ENCODE measurements at places on chromosomes 7 and 10. TPM values are rescaled to one million over a fixed set of nuclear protein-coding genes. Genes with fewer than 3 reads are reported as not detected.

DNA sequence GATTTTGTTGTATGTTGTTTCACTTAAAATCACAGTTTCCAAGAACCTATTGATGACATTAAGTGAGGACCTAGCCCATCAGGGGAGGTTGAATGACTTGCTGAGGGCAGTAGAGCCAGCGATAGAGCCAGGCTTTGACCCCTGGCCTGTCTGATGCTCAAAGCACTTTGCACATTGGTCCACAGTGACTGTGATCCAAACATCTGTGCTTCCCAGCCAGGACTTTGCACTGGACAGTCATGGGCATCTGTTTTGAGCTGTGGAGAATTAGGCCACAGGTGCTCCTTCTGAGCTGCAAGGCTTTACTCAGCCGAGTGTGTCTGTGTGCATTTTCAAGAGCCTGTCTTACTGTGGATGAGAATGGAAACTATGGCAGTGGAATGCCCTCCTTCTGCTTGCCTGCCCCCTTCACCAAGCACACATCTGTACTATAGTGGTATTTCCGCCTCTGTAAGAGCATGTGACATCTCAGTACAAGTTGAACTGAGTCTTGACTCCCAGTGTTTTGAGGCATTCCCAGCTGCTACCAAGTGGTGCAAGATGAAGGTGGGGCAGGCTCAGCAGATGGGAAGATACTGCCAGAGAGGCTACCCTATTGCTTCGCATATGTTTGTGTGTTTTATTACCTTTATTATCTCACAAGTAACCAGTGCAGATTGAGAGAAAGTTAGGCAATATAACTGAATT lies 72.7 kb upstream of the AOAH start:
- DNase-seq = no peak
- no peak overlapping the region for H3K27ac ChIP-seq
- H3K4me1 ChIP-seq = no peaks in the 10 kb centered on the region
- H3K4me3 ChIP-seq = no peak overlapping the region
- no peaks in the 10 kb centered on the region for H3K27me3 ChIP-seq

GRCh38 chr7:27661811-27662489 lies 733 bp downstream of the HIBADH start:
- H3K4me3 ChIP-seq = peak overlapping the region; percentile 75
- H3K27me3 ChIP-seq = no peaks in the 10 kb centered on the region
- DNase-seq = no peak
- peaks cover 13% of the 10 kb centered on the region for H3K4me1 ChIP-seq

- no peak for DNase-seq
- no peak overlapping the region for H3K4me3 ChIP-seq
- no peaks in the 10 kb centered on the region for H3K4me1 ChIP-seq
- no peaks in the 10 kb centered on the region for H3K36me3 ChIP-seq
Observed at GRCh38 chr10:1190052-1190395, 133.8 kb downstream of the WDR37 start.

DNA sequence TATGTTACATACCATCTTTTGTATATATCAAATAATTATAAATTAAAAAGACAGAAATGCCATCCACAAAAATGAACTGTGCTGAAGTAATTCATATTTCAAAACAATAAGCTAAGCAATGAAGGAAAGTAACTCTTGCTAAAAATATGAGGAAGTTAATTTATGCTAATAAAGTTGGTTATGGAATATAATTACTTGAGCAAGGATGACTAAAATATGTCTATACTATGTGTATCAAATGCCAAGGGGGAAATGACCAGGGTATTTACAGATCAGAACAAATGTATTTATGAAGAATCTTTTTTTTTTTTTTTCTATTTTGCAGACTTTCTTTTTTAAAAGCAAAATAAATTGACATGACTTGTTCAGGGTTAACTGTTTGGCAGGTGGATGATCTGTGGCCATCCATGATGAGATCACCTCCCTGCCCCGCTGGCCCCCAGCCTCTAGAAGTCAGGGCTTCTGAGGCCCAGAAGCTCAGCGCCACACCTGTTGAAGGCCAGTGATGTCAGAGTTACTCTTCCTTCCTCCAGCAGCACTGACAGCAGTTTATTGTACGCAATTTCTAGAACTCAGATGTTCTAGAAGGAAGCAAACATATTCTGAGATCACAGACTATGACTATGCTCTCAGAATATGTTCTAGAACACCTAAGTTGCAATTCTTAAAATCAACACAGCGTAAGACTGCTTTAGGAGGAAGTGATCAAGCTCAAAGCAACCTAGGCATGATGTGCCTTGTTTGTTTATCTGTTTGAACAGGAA lies 196.1 kb upstream of the KLF14 start:
- peak overlapping the region; percentile 5 for H3K27ac ChIP-seq
- peaks cover 2% of the 10 kb centered on the region for H3K36me3 ChIP-seq
- no peak overlapping the region for H3K4me3 ChIP-seq
- no peak for DNase-seq

DNA sequence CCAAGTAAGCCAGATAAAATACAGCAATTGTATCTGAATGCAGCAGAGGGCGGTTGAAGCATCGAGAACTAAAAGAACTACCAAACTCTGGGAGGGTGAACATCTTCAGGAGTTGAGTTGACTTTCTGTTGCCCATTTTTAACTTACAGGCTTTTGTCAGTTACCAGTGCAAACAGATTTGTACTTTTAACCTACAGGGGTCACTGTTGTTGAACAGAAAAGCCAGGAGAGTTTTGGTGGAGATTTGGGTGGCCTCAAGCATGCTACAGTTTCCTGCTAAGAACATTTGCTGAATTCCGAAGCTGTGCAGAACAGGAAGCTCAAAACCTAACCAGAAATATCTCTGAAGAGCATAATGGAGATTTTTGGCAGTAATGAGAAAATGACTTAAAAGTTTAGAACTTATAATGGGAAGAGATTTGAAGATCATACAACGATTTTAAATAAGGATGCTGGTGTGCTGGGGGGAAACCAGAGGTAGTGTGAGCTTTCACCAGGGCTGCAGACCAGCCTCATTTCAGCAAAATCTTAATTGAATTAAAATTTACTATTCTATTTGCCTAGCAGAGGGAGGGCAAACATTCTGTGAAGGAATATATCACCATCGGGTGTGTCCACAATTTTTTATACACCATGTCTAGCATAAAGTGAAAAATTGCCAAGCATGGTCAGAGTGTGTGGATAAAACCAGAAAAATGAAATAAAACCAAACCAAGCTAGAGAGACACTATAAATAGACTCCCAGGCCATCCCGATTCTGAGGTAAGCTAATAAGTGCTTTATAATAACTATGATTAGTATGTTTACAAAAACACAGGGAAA lies 208.6 kb upstream of the CCDC6 start:
- no peaks in the 10 kb centered on the region for H3K36me3 ChIP-seq
- no peaks in the 10 kb centered on the region for H3K27me3 ChIP-seq
- H3K4me3 ChIP-seq = no peak overlapping the region
- DNase-seq = peak; percentile 39

HELLS gene
- total RNA-seq = 20.0 TPM

METTL27 gene
- total RNA-seq = 2.6 TPM

DNA sequence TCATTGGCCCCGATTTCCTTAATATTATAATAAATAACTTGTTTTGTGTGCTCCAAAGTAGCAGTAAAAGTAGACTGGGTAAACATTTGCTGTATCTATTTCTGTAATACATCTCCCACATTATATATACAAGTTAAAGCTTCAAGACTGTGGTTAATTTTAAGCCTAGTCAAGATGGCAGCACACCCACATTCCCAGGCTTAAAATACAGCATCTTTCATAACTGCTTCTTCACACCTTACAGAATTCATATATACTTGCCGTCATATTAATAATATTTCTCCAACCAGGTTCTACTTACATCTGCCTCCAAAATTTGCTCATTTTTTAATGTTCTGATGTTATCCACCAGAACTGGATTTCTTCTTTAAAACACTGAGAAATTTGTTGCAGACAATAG lies 85.6 kb downstream of the NRCAM start:
- no peaks in the 10 kb centered on the region for H3K4me1 ChIP-seq
- no peak overlapping the region for H3K27ac ChIP-seq
- no peaks in the 10 kb centered on the region for H3K36me3 ChIP-seq
- no peak overlapping the region for H3K4me3 ChIP-seq

DNA sequence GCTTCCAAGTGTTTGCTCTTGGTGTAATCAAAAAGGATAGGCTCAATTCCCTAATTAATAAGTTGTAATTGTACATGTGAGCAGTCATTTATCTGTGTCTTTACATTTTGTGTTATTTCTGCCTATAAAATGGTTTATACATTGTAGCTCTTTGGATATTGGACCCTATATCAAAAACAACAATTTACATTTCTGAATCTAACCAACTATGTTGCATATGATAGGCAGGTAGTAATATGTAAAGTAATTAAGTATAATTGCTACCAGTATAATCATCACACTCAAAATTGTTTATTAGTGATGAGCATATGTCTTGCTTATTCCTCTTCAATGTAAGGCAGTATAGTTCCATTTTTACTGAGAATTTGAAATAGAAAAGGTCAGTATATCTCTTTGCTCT lies 13.8 kb downstream of the AKR1C1 start:
- no peak overlapping the region for H3K27ac ChIP-seq
- H3K27me3 ChIP-seq = no peaks in the 10 kb centered on the region
- no peaks in the 10 kb centered on the region for H3K4me1 ChIP-seq
- H3K4me3 ChIP-seq = no peak overlapping the region
- DNase-seq = no peak
- H3K36me3 ChIP-seq = no peaks in the 10 kb centered on the region

ZNF804B gene
- total RNA-seq = not detected

GRCh38 chr7:85733169-85733915 lies 546.5 kb upstream of the SEMA3D start:
- H3K4me1 ChIP-seq = no peaks in the 10 kb centered on the region
- no peak for DNase-seq
- H3K27ac ChIP-seq = no peak overlapping the region
- H3K36me3 ChIP-seq = no peaks in the 10 kb centered on the region
- H3K4me3 ChIP-seq = no peak overlapping the region

COMTD1 gene
- 26.5 TPM for total RNA-seq

GRCh38 chr7:132450696-132451095 lies 125.6 kb downstream of the PLXNA4 start:
- H3K36me3 ChIP-seq = no peaks in the 10 kb centered on the region
- no peak for DNase-seq
- no peaks in the 10 kb centered on the region for H3K27me3 ChIP-seq
- H3K4me3 ChIP-seq = no peak overlapping the region

- H3K36me3 ChIP-seq = no peaks in the 10 kb centered on the region
- H3K4me1 ChIP-seq = no peaks in the 10 kb centered on the region
- no peaks in the 10 kb centered on the region for H3K27me3 ChIP-seq
- H3K27ac ChIP-seq = no peak overlapping the region
- DNase-seq = no peak
- H3K4me3 ChIP-seq = no peak overlapping the region
Observed at GRCh38 chr10:95071107-95071660, 1.9 kb upstream of the CYP2C8 start.

CNPY1 gene
- total RNA-seq = not detected

GRCh38 chr10:93397020-93397419 lies 85.1 kb downstream of the MYOF start:
- no peak overlapping the region for H3K4me3 ChIP-seq
- H3K4me1 ChIP-seq = no peaks in the 10 kb centered on the region
- DNase-seq = no peak
- no peaks in the 10 kb centered on the region for H3K27me3 ChIP-seq

- H3K27ac ChIP-seq = no peak overlapping the region
- no peak for DNase-seq
- H3K4me1 ChIP-seq = no peaks in the 10 kb centered on the region
- no peaks in the 10 kb centered on the region for H3K36me3 ChIP-seq
Observed at GRCh38 chr7:36683695-36684357, 40.5 kb downstream of the AOAH start.

GRCh38 chr10:132533571-132534260 lies 3.9 kb upstream of the INPP5A start:
- DNase-seq = no peak
- H3K27me3 ChIP-seq = no peaks in the 10 kb centered on the region
- H3K36me3 ChIP-seq = no peaks in the 10 kb centered on the region
- H3K4me1 ChIP-seq = peaks cover 34% of the 10 kb centered on the region

GRCh38 chr7:112898432-112899290 lies 108.5 kb upstream of the TMEM168 start:
- no peaks in the 10 kb centered on the region for H3K4me1 ChIP-seq
- no peak overlapping the region for H3K4me3 ChIP-seq
- no peaks in the 10 kb centered on the region for H3K27me3 ChIP-seq
- peaks cover 8% of the 10 kb centered on the region for H3K36me3 ChIP-seq

- H3K4me1 ChIP-seq = no peaks in the 10 kb centered on the region
- no peak for DNase-seq
- no peak overlapping the region for H3K4me3 ChIP-seq
- H3K27me3 ChIP-seq = no peaks in the 10 kb centered on the region
Observed at GRCh38 chr10:131177431-131178327, 133.8 kb downstream of the TCERG1L start.

- peak; percentile 57 for DNase-seq
- H3K4me1 ChIP-seq = peaks cover 31% of the 10 kb centered on the region
- no peaks in the 10 kb centered on the region for H3K27me3 ChIP-seq
- H3K27ac ChIP-seq = peak overlapping the region; percentile 100
Observed at GRCh38 chr10:37856881-37857286, 526 bp downstream of the ZNF248 start.

GRCh38 chr10:99531696-99532593 lies 797 bp upstream of the NKX2-3 start:
- no peaks in the 10 kb centered on the region for H3K36me3 ChIP-seq
- H3K4me1 ChIP-seq = peaks cover 61% of the 10 kb centered on the region
- H3K4me3 ChIP-seq = peak overlapping the region; percentile 14

GRCh38 chr7:38833329-38833728 lies 75.7 kb downstream of the VPS41 start:
- no peak overlapping the region for H3K4me3 ChIP-seq
- H3K4me1 ChIP-seq = no peaks in the 10 kb centered on the region
- no peaks in the 10 kb centered on the region for H3K27me3 ChIP-seq
- no peak overlapping the region for H3K27ac ChIP-seq

DNA sequence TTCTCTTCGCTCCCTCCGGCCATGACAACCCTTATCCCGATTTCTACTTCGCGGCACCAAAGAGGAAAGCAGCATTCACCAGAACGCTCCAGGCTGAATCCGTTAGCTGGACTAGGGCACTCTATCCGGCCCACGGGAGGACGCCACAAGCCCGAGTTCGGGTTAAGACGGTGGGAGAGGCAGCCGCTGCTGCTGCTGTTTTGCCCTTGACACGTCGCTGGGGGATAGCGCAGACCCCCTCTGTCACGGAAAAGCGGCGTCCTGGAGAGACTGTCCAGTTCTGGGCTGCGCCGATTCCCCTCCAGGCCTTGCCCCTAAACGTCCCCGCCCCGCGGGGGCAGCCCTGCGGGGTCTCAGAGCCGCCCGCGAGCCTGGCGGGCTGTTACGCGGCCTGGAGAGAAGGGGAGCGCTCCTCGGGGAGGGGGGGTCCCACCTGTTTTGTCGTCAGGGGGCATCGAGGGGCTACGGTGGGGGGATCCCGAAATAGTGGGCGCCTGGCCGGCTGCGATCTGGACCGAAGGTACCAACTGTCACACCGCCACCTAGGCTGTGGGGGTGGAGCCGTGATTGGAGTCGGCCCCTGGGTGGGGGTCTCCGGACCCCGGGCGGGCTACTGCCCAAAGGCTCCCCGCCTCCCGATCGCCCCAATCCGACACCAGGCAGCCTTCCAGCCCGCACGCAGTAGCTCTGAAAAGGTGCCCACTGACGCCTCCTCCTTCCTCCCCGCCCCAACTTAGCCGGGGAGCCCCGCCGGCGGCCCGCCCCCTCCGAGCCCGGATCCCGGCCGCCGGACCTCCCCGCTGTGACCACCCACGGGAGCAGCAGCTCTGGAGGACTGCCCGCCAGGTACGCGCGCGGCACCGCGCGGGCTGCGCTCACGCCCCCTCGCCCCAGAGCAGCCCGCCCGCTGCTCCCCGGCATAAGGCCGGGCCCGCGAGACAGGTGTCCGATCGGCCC lies 772 bp downstream of the SGMS1 start:
- peaks cover 34% of the 10 kb centered on the region for H3K4me1 ChIP-seq
- H3K4me3 ChIP-seq = peak overlapping the region; percentile 96
- H3K27me3 ChIP-seq = no peaks in the 10 kb centered on the region
- no peaks in the 10 kb centered on the region for H3K36me3 ChIP-seq

SYT15 gene
- 20.1 TPM for total RNA-seq

PTPN20 gene
- total RNA-seq = 4.8 TPM
